ENCODE measurements at places on chromosomes 16 and 17.
A peak's percentile ranks its signal among the peaks of the same experiment; 100 is the strongest.

- no peak for DNase-seq
Measured at GRCh38 chr17:27985736-27986399, 56.6 kb upstream of the NLK start.

- no peak for DNase-seq
Measured at GRCh38 chr17:44188576-44189403, 2.0 kb downstream of the TMUB2 start.

DNA sequence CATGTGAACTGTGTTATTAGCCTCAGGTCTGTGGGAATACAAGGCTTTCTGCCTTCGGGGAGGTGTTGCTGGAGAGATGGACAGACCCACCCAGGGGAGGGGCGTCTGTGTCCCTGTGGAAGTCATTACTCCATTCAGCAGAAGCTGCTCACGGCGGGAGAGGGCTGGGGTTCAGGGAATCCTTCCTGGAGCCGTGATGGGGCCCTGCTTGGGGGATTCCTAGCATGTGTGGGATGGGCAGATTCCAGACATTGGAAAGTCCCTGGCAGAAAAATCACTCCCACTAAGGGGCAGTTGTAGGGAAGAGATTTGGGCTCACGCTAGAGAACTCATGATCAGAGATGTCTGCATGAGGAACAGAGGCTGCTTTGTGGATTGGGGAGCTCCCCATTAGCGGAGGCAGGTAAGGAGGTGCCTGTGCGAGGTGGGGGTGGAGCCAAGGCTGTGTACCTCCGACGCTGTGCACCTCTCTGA is 56.3 kb upstream of the IL34 start:
- DNase-seq, result no peak

- no peak for DNase-seq
Measured at GRCh38 chr16:1863681-1864460, 8.1 kb downstream of the MEIOB start.

- DNase-seq, result peak; percentile 9
Measured at GRCh38 chr16:28292731-28293600, 641 bp downstream of the SBK1 start.

- peak; percentile 4 for DNase-seq
Measured at GRCh38 chr17:37770631-37771518, 26.0 kb upstream of the HNF1B start.

DNA sequence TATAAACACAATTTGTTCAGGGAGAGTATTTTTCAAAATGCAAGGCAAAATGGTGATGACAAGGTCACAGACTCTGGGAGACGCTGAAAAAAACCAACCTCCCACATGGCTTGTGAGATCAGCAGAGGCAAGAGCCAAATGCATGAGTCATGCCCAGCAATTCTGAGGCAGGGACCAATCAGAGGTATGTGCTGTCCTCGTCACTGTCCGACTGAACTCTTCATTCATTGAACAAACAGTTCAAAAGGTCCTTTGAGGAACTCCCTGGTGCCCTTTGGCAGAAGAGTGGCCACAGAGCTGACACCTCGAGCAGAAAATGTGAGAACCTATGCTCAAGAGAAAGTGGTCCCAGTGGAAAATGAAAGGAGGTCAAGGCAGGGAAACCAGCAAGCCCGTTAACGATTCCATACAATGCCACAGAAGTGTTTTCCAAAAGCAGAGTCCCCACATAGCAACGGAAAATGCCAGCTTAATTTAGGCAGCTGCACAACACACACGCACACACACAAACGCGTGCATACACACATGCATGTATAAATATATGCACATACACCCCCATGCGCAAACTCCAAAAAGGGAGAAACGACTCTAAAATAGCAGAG is 50.9 kb downstream of the CDH11 start:
- DNase-seq, result no peak

DNA sequence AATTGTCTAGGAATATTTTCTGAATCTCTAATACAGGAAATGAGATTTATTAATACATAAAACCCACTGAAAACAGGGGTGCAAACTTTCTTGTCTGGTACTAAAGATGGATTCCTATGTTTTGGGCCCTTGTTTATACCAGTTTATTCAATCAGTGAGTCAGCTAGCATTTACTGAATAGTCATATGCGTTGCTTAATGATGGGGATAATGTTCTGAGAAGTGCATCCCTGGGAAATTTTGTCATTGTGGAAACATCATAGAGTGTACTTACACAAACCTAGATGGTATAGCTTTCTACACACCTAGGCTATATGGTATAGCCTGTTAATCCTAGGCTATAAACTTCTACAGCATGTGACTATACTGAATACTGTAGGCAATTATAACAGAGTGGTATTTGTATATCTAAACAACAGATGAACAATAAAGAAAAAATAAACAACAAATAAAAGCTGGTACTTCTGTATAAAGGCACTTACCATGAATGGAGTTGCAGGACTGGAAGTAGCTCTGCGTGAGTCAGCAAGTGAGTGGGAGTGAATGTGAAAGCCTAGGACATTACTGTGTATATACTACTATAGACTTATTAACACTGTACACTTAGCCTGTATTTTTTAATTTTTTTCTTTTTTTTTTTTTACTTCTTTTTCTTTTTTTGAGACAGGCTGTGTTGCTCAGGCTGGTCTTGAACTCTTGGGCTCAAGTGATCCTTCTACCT is 63.7 kb downstream of the SIAH1 start:
- DNase-seq, result no peak

DNA sequence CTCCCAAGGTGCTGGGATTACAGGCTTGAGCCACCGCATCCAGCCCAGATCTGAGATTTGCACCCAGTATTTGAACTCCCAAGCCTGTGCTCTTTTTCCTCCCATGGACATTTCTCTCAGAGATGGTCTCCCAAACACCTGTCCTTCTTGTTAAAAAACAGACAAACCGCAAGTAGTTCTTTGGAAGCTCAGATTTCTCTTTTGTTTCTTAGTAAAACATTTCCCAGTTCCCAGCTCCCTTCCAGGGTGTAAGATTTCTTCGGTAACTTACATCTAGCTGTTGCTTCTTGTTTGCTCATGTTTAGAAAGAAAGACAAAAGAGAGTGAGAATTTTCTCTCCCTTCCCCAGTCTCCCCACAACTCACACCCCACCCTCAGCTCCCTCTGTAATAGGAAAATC is 36.2 kb downstream of the IL4R start:
- no peak for DNase-seq

- DNase-seq, result no peak
Measured at GRCh38 chr16:11603331-11603750, 16.6 kb upstream of the LITAF start.

- no peak for DNase-seq
Measured at GRCh38 chr16:58196898-58197313, 1.0 kb downstream of the CSNK2A2 start.

DNA sequence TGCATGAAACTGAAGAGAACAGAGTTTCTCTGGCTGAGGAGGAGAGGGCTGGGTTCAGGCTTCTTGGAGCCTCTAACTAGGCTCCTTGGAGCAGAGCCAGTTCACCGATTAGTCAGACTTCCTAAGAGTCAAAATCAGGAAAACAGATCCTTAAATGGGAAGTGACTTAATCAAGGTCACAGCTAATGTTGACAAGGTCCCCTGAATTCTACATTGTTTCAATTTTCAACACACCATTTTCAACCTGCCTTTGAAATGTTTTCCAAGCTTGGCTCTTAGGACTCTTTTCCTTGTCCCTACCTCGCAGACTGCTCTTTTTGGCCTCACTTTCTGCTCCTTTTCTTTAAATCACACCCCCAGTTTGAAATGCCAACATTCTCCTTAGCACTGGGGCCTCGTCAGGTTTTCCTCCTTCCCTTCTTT is 16.3 kb downstream of the MYL4 start:
- DNase-seq, result no peak

DNA sequence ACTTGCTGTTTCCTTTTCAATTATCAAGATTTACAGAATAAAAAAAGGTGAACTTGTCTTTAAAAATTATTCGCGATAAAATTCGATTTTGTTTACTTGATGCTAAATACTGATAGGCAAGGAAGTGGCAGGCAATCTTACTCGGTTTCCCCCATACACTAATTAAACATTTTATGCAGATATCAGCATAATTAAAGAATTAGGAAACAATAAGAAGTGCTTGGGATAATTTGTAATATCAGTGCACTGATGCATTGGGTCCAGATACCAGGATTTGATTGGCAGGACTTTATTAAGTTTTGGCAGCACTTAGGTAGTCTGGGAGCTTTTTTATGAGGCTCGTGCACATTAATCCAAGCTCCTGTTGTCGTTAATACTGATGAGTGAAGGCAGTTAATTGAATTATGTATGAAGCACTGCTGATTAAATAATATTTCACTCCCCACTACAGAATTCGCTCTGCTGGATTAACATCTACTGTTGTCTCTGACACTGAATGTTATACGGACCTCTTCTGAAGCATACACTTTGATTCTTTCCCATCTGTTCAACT is 165.6 kb downstream of the CA10 start:
- no peak for DNase-seq

GRCh38 chr16:67547423-67548264 is 14.7 kb upstream of the CTCF start:
- no peak for DNase-seq

DNA sequence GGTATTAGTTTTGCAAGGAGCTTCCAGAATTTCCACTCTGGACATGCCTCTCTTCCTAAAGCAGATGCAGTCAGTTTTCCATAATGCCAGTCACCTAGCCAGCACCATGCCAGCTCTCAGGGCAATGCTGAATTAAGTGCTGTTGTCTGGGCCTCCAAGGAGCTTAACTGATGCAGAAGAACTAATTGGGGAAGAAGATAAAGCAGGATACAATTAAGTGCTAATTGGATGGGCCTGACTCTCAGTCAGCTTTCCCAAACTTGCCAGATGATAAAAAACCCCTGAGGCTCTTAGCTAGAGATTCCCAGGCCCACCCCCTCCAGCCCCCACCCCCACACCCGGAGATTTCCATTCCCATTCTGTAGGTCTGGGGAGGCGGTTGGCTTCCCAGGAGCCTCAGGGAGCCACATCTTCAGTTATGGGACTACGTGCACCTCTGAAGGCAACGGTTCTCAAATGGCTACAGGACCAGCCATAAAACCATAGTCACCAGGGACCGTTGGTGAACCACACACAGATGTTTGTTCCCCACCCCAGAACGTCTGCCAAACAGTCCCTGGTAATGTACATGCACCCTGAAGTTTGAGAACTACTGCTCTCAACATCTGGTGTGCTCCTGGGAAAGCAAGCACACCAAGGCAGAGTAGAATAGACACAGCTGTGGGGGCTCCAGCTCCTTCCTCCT is 499.1 kb upstream of the CDH5 start:
- DNase-seq, result no peak

GRCh38 chr17:41360296-41360995 is 9.2 kb downstream of the KRT33B start:
- DNase-seq, result no peak

GRCh38 chr16:56889206-56889605 is 24.2 kb downstream of the SLC12A3 start:
- DNase-seq, result no peak

GRCh38 chr17:33292981-33293867 is at the start of gene ASIC2:
ASIC2 (minus strand) TSS chr17:33293295.
- DNase-seq, result no peak

GRCh38 chr17:43917348-43918025 is 10.2 kb upstream of the MPP2 start:
- DNase-seq, result no peak

DNA sequence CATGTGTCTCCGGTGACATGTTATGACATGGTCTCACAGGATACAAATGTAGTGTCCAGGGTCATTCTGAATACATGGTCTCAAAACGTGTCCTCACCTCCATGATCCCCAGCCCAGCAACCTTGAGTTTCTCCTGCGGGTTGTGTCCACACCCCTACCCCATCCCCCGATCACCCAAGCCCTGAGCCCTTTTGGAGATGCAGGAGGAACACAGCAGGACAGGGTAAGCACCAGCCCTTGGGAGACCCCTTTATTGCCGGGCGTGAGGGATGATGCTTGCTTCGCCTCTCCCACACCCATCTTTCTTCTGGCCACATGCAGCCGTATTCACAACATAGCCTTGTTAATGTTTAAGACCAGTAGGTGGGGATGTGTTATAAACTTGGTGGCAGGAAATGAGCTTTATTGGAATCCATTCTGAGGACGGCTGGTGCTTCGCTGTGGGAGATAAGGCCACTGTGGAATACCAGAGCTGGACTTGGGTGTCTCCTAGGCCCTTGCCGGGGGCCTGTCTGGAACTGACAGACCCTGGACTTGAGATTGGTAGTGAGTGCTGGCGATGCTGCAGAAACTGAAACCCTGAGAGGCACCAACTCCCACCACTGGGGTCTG is 5.5 kb downstream of the TMEM132E start:
- DNase-seq, result no peak

- DNase-seq, result no peak
Measured at GRCh38 chr16:69936751-69937211, 14.4 kb upstream of the CLEC18A start.

DNA sequence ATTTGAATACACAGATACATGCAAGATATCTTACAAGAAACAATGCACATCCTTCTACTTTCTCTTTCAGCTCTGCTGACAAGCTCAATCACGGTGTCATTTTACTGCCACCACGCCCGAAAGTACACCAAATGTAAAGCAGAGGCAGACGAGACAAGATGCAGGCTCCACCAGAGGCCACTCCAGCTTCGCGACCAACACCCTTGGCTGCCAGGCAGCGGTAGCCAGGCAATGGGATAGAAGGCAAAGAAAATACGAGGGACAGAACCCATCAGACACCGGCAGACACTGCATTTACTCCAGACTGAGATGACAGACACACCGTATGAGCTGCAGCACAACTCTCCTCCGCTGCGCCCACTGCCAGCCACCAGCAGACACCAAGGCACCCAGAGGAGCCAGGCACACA is 41.0 kb downstream of the USP22 start:
- no peak for DNase-seq

- DNase-seq, result no peak
Measured at GRCh38 chr17:16929757-16930520, 42.0 kb downstream of the TNFRSF13B start.

DNA sequence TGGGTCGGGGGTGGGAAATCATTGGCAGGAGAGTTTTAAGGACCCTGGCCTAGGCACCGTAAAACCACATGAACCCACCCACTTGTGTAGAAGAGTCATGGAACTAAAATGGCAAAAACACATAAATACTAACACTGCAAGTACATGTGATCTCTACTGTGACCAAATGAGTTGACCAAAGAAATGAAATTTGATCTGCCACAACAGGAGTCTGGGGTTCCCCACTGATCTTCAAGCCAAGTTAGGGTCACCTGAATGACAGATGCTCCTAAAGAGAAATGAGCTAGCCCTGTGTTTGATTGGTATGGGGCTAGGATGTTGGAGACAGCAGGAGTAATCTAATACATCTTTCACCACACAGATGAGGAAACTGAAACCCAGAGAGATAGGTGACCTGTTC is 21.5 kb upstream of the SKAP1 start:
- DNase-seq, result no peak

GRCh38 chr16:84042308-84042878 is at the start of gene SLC38A8:
SLC38A8 (minus strand) TSS chr16:84042795; CDS start chr16:84042157, 638 bp downstream.
- no peak for DNase-seq

Data from NCI-H1048 (cell line).